ENCODE measurements at places on chromosomes 7 and 10. TPM values are rescaled to one million over a fixed set of nuclear protein-coding genes. Genes with fewer than 3 reads are reported as not detected.

DNA sequence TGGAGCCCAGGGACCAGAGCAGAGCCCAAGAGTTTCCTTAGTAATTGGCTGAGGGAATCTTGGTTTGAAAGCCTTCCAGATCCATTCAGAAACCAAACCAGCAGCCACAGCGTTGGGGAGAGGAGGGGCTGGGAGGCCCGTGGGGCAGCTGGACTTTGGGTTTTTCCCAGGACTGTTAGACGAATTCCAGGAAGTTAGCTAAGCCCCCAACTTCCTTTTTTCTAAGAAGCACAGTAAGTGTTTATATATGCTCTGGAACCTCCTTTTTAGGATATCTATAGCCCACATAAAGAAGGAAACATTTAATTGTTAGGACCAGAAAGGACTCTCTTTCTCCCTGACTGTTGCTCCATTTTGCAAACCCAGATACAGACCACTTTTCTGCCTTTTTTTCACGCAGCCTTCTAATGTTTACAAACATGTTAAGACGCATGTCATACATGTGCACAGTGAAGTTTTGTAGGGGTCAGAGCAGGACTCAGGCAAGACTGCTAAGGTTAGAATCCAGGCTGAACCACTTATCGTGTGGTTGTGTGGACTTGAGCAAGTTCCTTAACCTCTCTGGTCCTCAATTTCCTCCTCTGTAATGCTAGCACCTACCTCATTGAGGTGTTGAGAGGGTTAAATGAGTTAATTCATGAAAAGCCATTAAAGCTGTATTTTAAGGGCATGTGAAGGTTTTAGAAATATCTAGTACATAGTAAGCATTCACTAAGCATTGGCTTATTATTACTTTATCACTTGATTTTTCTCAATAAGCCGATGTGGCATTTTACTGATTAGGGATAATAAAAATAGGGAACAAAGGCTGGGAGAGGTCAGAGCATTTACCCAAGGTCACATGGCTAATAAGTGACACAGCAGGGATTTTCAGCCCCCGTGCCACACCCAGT, 42.4 kb downstream of the TBATA start:
- no peak for DNase-seq

The SPACDR gene
- total RNA-seq = 0.39 TPM

- peak; percentile 89 for DNase-seq
Measured at GRCh38 chr10:24483701-24484100, 240.0 kb downstream of the ARHGAP21 start.

The PARD3 gene
- 45.5 TPM for total RNA-seq

DNA sequence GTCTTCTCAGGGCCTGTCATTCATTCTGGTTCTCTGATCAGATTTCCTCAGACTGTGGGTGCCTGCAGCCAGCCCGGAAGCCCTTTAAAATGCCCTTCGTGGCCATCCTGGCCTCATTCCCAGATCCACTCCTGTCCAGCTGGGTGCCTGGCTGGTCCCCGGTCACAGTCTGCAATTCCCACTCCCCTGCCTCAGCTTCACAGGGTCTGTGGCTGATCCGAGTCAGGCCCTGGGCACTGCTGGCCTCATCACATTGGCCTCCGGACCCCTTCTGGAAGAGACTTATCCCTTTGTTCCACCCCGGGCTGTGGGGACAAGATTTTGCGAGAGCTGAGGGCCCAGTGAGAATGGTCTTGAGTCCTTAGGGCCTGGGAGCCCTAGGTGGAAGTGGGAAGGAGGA, 12.1 kb downstream of the DOCK1 start:
- DNase-seq = no peak

DNA sequence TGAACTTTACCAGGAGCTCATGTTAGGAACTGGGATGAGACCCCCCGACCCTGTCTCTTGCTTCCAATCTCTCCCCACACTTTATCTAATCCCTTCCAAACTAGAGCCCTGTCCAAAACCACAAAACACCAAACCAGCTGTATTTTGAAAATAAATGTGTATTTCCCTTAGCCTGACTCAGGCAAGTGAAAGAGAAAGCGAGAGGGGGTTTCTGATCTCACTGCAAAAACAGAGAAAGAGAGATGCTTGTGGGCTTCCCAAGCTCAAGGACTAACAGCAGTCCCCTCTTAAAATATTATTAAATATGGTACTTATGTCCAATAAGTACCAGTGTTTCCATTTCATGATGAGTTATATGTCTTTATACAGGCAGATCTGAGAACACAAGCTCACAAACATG, 122.0 kb downstream of the AGMO start:
- no peak for DNase-seq

- no peak for DNase-seq
Measured at GRCh38 chr7:50953303-50953702, 170.6 kb upstream of the GRB10 start.

- no peak for DNase-seq
Measured at GRCh38 chr7:73682745-73683055, 553 bp downstream of the DNAJC30 start.

- no peak for DNase-seq
Measured at GRCh38 chr7:33918438-33919143, 13.3 kb downstream of the BMPER start.

- DNase-seq = no peak
Measured at GRCh38 chr7:96996958-96997511, 8.3 kb upstream of the DLX6 start.

DNA sequence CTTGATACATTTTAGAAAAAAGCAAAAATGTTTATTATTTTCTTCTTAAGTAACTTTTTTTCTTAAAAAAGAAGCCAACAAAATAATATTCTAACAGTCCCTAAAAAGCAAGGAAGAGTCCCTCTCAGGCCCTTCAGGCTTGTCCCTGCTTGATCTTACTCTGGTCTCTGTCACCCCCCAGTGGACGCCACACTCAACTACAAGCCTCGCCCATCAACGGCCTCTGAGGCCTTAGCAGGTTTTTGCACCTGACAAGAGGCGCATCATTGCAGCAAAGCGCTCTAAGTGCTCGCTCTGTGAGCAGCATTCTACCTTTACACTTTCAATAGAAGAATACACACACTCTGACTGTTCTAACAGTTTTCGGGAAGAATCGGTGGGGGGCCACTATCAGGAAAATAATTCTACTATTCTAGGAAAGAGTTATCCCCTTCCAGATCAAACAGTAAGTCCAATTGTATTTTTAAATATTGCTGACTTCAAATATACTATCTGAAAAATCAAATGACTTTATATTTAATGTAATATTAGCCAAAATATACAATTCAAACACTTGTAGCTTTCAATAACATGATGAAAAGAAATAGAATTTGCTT, 139.2 kb downstream of the USP6NL start:
- DNase-seq = peak; percentile 54

- no peak for DNase-seq
Measured at GRCh38 chr7:157521752-157522151, 184.9 kb downstream of the DNAJB6 start.

The CRYGN gene
- 0.15 TPM for total RNA-seq

The ANXA8L1 gene
- total RNA-seq = not detected

DNA sequence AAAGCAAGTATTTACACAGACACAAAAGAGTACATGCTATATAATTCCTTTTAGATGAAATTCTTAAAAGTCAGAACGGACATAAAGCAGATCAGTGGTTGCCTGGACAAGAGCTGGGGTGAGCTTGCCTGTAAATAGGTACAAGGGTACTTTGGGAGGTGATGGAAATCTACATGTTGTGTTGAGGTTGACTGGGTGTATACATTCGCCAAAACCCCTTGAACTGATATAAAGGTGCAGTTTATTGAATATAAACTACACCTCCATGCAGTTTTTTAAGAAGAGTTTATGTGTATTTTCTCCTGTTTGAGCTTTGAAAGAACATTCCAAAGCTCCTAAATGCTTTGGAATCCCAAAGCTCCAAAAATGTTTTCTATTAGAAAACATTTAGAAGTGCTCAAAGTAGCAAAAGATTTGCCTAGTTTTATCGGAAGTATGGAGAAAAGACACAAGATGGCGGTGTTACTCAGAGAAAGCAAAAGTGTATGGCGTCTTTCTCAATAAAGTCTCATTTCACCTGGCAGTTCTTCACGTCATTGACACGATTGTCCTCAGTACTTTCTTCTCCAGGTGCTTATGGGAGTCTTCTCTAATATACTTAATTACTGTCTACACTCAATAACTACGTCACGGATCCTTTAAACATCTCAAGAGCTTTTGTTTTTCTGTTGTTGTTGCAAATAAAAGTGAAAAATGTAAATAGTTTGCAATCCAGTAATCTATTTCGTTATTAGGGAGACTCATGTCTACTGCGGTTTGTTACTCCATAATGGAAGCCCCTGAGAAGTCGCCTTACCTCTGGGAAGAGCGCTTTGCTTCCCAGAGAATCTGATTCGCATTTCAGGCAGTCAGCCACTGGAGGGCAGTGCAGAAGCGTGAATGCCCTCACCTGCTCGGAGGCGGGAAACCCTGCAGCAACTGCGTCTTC, 14.7 kb upstream of the SEC61G start:
- peak; percentile 88 for DNase-seq

All from left colon (tissue), 2 donors.